ENCODE measurements at places on chromosomes 16 and 17.

- DNase-seq, result no peak
Measured at GRCh38 chr16:67053767-67054334, 24.9 kb downstream of the CBFB start.

DNA sequence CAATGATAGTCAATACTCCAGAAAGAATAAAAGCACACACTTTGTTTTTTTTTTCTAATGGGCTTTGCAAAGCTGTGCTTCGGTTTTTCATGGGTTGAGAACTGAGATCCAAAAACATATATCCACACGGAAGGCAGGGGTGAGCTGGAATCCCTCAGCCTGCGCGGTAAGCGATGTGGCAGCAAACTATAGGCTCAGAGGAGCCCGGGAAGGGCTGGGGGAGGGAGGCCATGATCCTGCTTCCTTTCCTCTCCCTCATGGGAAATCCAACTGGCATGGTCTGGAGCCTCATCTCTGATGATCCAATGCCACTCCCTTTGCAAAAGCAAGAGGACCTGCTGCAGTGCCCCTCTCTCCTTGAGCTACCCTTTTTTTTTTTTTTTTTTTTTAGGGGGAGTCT lies 8.2 kb downstream of the RBFOX3 start:
- no peak for DNase-seq

- DNase-seq, result no peak
Measured at GRCh38 chr16:4465977-4466779, 8.2 kb downstream of the NMRAL1 start.

DNA sequence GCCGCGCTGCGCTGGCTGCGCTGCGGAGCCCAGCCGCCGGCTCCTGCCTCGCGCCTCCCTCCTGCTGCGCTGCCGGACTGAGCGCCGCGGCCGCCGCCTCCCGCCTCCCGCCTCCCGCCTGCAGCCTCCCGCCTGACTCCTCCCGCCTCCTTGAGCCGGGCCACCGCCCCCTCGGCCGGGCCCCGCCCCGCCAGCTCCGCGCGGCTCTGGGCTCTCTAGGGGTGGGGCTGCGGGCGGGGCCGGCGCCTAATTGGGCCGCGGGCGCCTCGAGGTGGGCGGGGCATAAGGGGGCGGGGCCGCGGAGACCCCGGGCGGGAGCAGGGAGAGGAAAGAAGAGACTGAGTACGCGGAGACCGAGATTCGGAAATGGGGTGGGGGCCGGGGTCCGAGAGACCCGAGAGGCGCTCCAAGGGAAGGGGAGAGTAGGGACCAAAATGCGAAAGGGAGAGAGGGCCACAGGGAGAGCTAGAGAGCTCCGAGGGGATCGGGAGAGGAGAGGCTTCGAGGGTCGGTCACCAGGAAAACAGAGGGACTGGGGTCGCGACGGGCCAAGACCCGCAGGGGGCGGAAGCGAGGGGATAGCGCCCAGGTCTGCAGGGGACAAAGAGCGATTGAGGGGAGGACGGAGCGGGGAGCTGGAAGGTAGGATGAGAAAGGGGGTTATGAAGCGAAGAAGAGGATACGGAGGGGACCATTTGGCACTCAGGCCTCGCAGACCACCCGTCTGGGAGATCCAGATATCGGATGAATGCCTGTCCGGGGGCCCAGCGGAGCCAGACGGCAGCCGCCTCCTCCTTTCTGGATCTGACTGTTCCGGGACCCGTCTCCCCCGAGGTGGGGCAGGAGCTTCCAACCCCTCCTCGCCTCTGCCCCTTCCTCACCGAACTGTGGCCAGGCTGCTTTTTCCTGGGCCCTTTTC lies at the start of gene C1QL1:
Gene C1QL1 (minus strand): TSS at position 79 of the 919 bp plus-strand sequence. CDS start 255 bp downstream, outside the sequence.
- peak; percentile 55 for DNase-seq

GRCh38 chr17:70776441-70776840 lies 607.1 kb downstream of the KCNJ2 start:
- DNase-seq, result no peak

GRCh38 chr16:81752225-81752875 lies 26.7 kb upstream of the PLCG2 start:
- DNase-seq, result no peak

- DNase-seq, result peak; percentile 71
Measured at GRCh38 chr17:3710951-3711383, 12.7 kb upstream of the HASPIN start.

DNA sequence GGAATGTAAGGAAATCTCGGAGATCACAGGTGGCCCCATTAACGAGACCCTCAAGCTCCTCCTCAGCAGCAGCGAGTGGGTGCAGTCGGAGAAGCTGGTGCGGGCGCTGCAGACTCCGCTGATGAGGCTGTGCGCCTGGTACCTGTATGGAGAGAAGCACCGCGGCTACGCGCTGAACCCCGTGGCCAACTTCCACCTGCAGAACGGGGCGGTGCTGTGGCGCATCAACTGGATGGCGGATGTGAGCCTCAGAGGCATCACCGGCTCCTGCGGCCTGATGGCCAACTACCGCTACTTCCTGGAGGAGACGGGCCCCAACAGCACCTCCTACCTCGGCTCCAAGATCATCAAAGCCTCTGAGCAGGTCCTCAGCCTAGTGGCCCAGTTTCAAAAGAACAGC lies 16.2 kb downstream of the MLYCD start:
- DNase-seq, result no peak

- DNase-seq, result no peak
Measured at GRCh38 chr16:375927-376816, 5.6 kb downstream of the PGAP6 start.

- no peak for DNase-seq
Measured at GRCh38 chr17:42399948-42400843, 12.0 kb upstream of the STAT3 start.
